Stimulated activated CD4-positive, alpha-beta T cell treated with anti-CD3 and anti-CD28 coated beads, TNF-alpha, amount 100 ng/mL, for 24 hours (primary cell): ENCODE measurements at places on chromosomes 11 and 22.

- no peak for DNase-seq
These were observed 117.4 kb downstream of the KIAA1671 start for GRCh38 chr22:25069758-25070481.

DNA sequence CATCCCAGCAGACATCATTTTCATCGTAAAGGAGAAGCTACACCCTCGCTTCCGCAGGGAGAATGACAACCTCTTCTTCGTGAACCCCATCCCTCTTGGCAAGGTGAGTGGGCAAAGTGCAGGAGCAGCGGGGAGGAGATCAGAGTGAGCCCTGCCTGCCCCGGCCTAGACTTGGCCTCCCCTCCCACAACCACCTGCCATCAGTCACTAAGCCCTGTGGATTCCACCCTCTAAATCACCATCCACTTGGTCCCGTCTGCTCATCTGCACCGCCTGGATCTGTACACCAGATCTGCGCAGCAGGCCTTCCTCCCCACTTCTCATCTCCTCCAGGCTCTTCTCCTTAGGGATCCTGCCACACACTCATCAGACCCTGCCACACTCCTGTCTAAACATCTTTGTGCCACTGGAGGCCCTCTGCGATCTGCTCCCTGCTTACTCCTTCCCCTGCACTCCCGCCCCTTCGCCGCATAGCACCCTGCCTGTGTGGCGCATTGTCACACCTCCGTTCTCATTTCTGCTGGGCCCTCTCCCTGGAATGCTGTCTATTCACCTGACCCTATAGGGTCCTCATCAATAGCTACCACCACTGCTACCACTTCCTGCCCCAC lies 14.2 kb downstream of the UCP2 start:
- no peak for DNase-seq

- DNase-seq, result no peak
These were observed 14.9 kb upstream of the ISX start for GRCh38 chr22:35051013-35051535.

DNA sequence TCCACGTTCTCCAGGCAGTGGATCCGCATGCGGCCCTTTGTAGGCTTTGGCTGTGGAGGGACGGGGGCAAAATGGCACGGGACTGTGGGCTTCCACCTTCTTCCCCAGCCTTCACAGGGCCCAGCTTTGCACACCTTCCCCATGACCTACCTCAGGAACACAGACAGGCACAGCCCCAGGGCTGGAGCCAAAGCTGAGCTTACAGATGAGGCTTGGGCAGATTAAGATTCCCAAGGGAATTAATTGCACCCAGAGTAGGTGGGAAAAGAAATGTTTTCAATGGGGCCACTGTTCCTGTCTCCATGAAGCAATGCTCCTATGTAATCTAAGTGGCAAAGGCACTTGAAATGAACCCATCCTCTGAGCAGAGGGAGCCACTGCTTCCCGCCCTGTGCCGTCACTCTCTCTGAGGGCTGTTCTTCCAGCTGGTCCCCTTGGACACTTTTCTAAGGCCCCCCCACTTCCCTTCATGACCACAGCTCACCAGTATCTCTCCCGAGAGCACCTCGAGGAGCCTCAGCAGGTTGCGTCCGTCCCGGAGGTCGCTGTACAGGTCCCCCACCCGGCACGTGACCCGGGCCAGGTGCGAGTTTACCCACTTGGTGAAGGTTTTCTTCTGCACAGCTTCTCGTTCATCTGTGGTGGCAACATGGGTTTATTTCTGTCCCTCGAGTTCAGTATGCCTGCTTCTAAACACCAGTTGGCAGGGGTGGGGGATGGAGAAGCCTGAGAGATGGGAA lies 13.5 kb downstream of the SPTBN2 start:
- no peak for DNase-seq

GRCh38 chr11:129460714-129461113 lies 85.1 kb downstream of the BARX2 start:
- no peak for DNase-seq

GRCh38 chr22:23523713-23524112 lies 56.4 kb downstream of the IGLL1 start:
- DNase-seq, result no peak

GRCh38 chr11:115477410-115477809 lies 26.8 kb downstream of the CADM1 start:
- DNase-seq, result no peak

DNA sequence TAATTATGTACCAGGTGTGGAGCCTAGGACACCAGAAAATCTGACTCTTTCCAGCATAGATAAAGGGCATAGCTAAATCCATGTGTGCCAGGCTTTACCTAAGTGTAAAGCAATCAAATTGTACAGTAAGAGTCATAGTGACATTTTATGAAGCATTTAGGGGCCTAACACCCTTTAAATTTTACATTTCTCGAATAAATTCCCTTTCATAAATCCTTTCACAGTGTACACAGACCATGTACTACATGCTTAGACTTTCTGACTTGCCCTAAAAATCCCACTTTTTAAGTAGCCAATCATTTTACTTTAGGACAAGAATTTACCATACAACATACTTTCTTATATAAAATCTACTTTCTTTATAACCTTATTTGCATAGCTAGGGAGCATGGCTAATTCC lies 727.6 kb upstream of the LUZP2 start:
- no peak for DNase-seq

DNA sequence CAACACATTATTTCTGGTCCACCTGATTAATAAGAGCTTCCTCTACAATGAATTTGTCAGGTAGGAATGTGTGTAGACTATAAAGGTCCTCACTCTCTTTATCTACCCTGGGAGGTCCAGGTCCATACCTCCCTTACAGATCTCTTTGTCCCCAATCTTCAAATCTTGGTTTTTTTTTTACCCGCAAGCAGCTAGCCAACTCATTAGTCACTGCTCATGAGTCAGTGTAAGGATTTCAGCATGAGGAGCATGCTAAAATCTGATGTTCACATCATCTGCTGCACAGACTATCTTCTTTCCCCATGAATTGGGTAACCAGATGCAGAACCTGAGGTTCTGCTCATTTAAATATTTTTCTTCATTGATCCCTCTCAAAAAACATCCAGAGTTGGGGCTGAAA lies 397.0 kb upstream of the ISX start:
- no peak for DNase-seq

DNA sequence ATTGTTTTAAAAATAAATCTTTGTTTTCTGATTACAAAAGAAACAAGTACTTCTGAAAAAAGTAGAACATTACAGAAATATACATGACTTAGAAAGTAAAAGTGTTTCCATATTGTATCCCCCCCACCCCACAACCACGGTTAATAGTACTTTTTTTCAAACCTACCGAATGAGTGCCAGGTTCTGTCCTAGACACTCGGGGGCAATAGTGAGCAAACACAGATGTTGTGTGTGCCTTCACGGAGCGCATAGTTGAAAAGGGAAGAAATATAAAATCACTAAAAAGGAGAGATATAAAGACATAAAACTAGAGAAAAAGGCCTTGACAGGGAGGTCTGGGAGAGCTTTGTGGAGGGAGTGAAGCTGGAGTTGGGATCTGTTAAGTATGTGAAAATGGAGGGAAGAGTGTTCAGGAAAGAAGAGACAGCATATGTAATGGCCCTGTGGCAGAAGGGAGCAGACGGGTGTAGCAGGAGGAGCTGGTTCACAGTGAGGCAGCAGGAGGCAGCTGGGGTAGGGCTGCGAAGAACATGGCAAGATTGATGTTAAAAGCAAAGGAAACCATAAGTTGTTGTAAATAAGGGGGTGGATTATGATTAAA lies 42.1 kb upstream of the ALX4 start:
- no peak for DNase-seq

DNA sequence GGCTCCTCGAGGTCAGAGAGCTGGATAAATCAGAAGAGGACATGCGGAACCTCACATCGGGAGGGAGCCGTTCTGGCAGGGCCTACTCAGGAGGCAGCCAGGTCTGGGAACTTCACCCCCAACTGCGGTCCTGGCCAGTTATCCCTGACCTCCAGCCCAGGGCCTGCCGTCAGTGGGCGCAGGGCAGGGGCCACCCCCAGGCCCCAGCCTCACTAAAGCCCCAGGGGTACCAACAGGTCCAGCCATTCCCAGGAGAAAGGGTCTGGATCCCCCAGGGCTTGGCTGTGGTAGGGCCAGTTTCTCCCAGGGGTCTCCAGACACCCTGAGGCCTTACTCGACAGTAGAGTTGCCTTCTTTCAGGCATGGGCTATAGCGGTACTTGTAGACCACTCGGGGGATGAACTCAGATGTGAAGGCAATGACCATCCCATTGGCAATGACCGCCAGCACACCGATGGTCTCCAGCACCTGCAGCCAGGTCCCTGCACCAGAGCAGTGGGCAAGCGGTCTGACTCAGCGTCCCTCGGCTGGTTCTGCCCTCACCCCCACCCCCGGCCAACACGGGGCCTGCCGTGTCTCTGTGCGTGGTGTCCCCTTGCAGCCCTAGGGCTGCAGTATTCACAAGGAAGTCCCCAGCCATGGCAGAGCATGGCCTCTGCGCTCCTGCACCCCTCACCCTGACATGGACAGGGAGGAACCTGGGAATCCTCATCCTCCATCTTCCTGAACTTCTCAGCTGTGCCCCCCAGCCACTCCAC lies 4.6 kb upstream of the SIGIRR start:
- DNase-seq, result no peak

DNA sequence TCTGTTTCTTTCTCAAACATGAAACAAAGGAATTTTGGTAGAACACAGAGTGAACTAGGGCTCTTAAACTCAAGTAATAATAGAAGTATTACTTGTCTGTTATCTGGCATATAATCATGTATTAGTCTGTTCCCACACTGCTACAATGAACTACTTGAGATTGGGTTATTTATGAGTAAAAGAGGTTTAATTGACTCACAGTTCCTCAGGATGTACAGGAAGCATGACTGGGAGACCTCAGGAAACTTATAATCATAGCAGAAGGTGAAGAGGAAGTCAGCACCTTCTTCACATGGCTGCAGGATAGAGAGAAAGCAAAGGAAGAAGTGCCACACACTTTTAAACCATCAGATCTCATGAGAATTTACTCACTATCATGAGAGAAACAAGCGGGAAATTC lies 273.4 kb downstream of the ETS1 start:
- no peak for DNase-seq

DNA sequence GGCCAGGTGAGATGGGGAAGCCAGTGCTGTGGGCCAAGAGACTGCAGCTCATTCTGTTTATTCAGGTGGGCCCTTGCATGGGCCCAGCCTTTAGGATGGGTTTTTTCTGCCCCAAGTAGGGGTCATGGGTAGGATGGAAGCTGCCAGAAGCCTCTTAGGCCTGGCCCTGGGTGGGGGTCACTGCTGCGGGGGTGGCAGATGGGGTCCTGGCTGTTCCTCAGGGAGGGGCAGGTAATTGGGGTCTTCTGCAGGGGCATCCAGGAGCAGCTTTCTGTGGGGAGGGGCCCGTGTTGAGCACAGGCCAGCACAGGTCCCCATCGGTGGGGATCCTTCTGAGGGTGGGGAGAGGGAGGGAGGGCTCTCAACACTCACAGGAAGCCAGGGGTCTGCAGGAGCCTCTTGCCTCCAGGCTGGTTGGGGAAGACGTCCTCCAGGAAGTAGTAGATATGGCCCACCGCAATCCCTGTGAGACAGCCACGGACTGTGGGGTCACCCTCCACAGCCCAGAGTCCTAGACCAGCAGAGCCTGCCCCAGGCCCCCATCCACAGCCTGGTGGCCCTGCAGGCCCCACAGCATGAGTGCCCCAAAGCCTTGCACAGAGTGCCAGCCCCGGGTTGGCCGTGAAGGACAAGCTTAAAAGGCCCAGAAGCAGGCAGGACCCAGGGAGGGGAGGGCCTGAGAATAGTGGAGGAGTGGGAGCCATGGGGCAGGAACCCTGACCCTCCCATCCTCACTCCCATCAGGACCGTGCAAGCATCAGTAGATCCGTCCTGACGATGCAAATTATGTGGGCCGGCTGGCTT lies 1.9 kb downstream of the DERL3 start:
- DNase-seq, result no peak

GRCh38 chr11:88507771-88508417 lies 170.4 kb upstream of the CTSC start:
- no peak for DNase-seq

DNA sequence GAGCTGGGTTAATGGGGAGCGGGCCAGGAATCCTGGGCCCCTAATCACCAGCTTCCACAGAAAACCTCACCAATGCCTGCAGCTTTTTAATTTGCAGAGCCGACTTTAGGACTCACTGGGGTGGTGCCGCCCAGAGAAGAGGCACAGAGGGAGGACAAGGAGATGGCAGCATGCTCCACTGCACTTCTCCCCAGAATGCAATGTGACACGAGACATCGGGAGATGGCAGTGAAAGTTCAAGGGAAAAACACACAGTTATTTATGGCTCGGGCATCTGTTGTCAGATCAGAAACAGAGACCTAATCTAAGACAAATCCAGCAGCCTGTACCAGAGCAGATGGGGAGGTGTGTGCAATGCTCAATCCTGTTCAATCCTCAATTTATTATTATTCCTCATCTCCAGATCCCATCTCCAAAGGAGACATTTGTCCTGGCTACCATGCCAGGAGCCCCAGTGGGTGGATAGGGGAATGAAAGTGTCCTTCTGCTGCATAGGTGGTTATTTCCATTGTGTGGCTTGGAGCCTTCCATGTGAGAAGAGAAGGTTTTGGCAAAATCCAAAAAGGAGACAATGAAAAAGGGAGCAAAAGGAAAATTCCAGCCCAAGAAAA lies 250.0 kb downstream of the NXPE2 start:
- DNase-seq, result no peak

DNA sequence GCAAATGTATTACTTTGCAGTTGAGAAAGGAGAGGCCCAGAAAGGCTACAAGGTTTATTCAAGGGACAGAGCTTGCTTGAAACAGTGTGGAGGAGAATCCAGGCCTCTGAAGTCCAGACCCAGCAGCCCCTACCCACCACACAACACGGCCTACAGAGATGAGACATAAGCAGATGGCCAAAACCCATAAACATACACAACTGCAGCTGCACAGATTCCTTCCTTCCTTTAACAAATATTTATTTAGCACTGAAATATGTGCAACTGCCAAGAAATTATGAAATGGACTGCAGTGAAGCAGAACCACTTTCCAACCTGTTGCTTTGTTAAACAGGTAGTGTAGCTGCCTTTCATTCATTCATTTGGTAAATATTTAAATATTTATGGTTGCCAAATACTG lies 122.3 kb downstream of the SPATA19 start:
- DNase-seq, result no peak

GRCh38 chr11:10017911-10018310 lies 276.1 kb downstream of the SBF2 start:
- DNase-seq, result no peak
